ENCODE measurements at places on chromosomes 12 and 14.

DNA sequence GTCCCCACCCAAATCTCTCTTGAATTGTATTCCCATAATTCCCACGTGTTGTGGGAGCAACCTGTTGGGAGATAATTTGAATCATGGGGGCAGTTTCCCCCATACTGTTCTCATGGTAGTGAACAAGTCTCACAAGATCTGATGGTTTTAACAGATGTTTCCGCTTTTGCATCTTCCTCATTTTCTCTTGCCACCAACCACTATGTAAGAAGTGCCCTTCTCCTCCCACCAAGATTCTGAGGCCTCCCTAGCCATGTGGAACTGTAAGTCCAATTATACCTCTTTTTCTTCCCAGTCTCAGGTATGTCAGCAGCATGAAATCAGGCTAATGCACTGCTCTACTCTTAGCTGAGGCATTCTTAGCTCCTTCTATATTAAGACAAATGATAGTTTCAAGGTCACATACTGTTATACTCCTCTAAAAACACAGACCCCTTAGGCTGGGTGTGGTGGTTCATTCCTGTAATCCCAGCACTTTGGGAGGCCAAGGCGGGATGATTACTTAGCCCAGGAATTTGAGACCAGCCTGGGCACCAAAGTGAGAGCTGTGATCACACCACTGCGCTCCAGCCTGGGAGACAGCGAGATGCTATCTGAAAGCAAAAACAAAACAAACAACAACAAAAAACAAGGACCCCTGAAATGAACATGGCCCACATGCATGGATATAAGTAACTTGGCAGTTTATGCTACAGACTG, 3.6 kb downstream of the SCAF11 start:
- DNase-seq, result no peak

DNA sequence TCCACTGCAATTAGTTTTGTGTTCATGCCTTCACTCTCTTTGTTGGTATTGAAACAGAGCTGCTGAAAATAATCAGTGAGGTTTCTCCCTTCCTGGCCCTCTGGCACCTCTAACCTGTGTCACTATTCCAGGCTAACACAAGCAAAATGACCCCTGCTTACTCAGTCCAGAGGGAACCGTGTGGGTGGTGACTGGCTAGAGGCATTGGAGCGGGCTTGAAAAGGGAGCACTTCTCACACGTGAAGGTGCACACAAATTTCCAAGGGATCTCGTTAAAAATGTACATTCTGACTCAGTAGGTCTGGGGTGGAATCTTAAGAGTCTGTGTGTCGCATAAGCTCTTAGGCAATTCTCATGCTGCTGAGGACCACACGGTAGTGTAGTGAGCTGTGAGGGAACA, 1.3 kb upstream of the SLC24A4 start:
- no peak for DNase-seq

GRCh38 chr12:106269150-106269771, 21.4 kb upstream of the CKAP4 start:
- no peak for DNase-seq

GRCh38 chr12:101925935-101926334, 48.6 kb downstream of the DRAM1 start:
- no peak for DNase-seq

GRCh38 chr12:45124485-45125155, 73.7 kb upstream of the DBX2 start:
- no peak for DNase-seq

DNA sequence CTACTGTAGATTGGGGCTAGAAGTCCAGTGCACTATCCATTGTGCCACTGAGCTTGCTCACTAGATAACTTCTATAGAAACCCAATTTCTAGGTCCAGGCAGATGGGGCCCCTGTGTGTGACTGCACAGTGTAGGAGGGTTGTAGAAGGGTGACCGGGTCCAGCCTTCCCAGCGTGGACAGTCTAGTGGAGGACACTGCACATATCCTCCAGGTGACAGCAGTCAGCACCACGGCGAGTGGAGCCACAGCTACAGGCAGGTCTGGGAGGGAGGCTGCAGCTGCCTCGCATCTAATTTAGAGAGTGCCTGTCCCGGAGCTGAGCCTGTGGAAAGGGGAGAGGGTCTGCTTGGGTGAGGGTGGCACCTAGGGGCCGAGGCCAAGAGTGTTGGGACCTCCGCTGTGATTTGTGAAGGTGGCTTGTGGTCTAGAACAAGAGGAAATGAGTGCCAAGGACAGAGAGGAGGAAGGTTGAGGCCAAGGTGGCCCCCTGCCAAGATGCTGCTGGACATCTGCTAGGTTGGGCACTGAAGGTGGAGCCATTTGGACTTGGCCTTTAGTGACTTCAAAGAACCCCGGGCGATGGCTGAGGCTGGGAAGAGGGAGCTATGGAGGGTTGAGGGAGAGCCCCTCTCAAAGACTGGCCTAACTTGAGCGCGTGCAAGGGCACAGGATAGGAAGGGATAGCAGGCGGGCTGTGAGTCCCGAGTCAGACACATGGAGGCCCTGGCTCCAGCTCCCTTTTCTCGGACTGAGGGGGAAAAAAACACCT, 46.0 kb upstream of the TRAF3 start:
- no peak for DNase-seq

DNA sequence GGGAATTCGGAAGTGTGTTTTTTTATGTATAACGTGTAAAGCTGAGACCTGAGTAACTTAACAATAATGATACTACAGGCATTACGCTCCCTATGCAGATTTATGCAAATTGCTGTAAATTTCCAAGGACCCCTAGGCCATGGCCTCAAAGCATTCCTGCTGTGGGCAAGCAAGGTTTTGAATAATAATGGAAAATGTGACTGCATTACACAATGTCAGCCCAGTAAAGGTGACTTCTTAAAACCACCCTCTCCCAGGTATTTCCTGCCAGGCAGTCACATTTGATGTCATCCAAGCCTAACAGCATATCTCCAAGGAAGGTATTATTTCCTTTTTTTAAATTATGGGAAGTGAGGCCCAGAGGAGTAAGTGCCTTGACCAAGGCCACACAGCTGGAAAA, 621.0 kb downstream of the BCL11B start:
- no peak for DNase-seq

DNA sequence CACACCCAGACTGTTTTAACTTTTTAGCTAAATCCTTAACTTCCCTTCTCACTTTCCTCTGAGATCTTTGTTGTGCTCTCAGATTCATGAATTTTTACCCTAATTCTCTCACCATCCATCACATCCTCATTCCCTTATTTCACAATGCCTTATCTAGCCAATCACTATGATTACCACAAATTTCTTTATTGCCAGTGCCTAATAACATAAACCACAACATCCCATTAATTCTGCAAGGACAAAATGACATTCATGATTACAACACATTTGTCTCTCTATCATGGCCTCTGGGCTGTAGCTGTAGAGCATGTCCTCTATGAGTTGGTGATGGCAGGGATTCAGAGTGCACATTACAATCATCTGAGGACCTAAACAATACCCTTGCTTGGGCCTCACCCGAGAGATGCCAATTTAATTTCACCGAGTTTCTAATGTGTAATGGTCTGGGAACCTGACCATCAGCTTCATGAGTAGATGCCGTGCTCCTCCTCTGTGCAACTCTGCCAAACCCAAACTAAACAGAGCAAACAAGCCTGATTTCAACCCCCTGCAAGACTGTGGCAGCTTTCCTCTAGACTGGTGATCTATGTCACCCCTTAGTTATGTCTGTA, 99.3 kb downstream of the SPTSSA start:
- DNase-seq, result no peak

- DNase-seq, result no peak
These were observed 63.1 kb downstream of the TSPAN9 start for GRCh38 chr12:3140284-3140683.

- DNase-seq, result peak; percentile 72
These were observed 25.0 kb upstream of the CIT start for GRCh38 chr12:119902084-119902509.

DNA sequence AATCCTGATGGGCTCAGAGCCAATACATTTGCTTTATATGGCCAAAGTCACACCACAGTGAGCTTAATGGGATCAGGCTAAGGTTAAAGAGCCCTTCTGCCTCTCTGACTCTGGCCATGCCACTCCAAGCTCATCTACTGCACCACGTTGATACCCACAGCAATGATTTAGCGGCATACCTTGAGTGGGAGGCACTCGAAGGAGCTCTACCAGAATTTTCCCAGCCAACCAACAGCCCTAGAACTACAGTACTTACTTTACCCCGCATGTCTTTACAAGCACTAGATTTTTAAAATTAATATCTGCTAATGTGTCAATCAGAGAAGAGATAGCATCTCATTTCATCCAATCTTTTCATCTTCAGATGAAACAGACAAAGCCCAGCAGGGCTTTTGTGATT, 300.5 kb downstream of the GRIN2B start:
- no peak for DNase-seq

GRCh38 chr12:106527356-106527755, 55.4 kb upstream of the RFX4 start:
- DNase-seq, result peak; percentile 11

GRCh38 chr14:53127151-53127550, 26.0 kb downstream of the DDHD1 start:
- no peak for DNase-seq

- DNase-seq, result peak; percentile 67
These were observed 28.1 kb downstream of the TRPV4 start for GRCh38 chr12:109804820-109805761.

DNA sequence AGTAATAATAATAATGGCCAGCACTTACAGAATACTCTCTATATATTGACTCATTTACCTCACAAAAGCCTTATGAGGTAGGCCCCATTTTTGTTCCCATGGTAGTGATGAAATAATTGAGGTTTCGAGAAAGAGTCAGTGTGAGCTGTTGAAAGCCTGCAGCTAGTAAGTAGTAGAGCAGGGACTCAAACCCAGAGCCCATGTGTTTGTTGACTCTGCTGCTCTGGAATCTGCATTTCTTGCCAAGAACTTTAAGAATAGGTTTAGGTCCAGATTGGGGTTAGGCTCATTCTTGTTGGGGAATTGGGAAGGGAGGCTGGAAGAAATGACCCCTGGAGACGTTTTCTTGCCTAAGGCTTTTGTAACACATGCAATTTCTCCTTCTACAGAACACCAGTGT, 27.9 kb downstream of the DYRK4 start:
- DNase-seq, result no peak

GRCh38 chr14:72479461-72479931, 414.4 kb downstream of the DPF3 start:
- DNase-seq, result no peak

GRCh38 chr14:83133981-83134645, 1600.5 kb upstream of the SEL1L start:
- DNase-seq, result no peak

- DNase-seq, result no peak
These were observed 66.0 kb downstream of the NT5DC3 start for GRCh38 chr12:103774977-103775560.

GRCh38 chr12:70535896-70536374, 101.3 kb downstream of the PTPRB start:
- no peak for DNase-seq

- DNase-seq, result peak; percentile 11
These were observed 598 bp downstream of the UBE2N start for GRCh38 chr12:93441081-93441616.

GRCh38 chr14:65704437-65704836, 291.9 kb downstream of the FUT8 start:
- no peak for DNase-seq

GRCh38 chr12:80411787-80412186, 32.2 kb upstream of the PTPRQ start:
- DNase-seq, result no peak

- DNase-seq, result no peak
These were observed 28.9 kb upstream of the EGLN3 start for GRCh38 chr14:33979613-33980276.

DNA sequence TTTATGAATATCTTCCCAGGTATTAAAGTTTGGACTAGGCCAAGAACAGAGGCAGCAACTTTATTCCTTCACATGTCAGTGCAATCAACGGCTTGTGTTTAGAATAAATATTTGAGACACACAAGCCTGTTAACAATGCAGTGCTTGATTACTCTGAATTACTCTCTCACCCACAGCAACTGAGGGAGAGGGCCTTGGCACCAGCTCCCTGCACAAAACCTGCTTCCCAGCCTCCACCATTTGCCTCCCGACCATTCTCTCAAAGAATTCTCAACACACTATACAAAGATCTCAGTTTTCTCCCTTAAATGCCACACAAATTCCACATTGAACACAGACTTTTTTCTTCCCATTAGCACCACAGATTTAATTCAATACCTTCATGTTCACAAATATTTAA, 77.0 kb downstream of the STON2 start:
- DNase-seq, result no peak

GRCh38 chr12:19243551-19243950, 114.0 kb downstream of the PLEKHA5 start:
- DNase-seq, result no peak

- DNase-seq, result no peak
These were observed 7.0 kb downstream of the APOLD1 start for GRCh38 chr12:12792421-12792820.

GRCh38 chr12:64173456-64173855, 48.6 kb downstream of the KICS2 start:
- no peak for DNase-seq

DNA sequence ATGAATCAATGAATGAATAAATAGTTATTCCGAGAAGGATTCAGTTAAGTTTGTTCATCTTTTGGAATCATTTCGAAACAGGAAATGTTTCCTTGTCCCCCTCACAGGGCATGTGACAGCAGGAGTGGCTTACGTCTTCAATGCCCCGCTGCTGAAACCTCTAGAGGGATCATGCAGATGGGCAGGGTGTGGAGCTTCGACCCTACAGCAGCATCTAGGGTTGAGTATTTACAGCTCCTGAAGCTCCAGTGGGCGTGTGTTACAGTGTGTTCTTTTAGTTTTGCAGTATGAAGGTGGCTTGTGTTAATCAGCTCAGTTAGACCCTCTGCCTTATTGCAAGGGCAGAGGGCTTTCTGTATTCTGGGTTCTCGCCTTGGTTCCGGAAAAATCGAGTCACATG, 2.6 kb downstream of the NAV3 start:
- no peak for DNase-seq

GRCh38 chr12:14326699-14327098, 38.8 kb upstream of the ATF7IP start:
- no peak for DNase-seq

DNA sequence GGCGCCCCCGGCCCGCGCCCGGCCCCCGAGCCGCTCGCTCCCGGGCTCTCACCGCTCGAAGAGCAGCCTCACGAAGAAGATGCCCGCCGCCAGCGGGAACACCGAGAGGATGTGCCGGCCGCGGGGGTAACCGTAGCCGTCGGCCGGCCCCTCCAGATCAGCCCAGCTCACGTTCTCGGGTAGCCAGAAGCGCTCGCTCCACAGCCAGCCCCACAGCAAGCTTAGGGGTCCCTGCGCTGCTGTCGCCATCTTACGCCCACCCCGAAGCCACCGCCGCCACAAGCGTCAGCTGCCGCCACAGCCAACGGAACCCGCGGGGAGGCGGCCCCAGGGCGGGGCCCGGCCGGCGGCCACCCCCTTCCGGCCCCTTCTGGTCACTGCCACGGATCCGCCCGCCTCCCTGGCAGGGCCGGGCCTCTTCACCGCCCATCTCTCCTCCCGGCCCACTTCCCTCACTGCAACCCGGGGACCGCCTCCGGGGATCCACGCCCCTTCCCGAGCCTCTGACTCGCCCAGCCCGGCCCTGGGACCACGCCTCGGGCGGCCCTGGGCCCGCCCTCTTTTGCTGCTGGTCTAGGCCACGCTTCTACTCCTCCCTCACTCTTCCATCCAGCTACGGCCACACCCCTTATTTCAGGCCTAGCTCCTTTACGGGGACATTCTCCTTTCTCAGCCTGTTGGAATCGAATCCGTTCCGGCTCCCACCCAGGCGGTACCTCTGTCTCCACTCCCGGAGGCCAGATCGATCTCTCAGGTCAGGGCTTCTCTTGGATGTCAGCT, at the start of gene CERS5:
TSS of gene CERS5 (minus strand) at position 321 of the 780 bp plus-strand sequence. CDS start at position 249, 72 bp downstream.
- DNase-seq, result peak; percentile 99

Measured in urothelium cell line (cell line).